ENCODE measurements at places on chromosomes 11 and 22.
A peak's percentile ranks its signal among the peaks of the same experiment; 100 is the strongest.

DNA sequence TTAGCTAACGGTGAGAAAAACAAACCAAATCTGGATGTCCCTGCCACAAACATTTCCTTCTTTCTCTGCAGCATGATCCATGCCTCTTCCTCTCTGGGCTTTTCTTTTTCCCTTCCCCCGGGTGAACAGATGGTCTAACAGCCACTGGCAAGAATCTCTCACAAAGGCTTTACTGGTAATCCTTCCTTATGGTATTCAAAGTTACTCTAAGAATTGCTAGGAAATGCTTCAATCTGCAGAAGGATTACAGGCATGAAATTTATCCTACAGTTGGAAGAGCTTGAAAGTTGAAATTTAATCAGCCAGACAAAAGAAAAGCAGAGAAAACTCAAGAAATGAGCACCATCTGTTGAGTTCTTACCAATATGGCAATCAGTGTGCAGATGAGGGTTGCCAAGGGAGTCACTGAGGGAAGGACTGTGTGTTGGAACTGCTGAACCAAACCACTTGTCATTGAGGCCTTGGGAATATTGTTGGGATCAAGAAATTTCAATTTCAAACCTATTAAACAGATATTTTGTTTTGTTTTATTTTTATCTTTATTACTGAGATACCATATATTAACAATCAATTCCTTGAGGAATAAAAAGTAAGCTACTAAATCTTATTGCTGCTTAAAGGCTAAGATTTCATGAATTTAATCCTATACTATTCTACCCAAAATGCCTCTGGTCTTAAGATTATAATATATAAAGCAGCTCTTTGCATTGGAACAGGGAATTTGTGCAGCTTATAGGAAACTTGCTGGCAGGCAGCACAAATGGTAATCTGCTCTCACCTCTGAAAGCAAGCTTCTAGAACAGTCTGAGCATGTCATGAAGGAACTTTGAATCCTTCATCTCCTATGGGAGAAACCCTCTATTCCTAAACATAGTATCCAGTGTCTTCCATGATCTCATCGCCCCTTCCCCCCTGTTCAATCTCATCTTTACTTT lies 29.7 kb upstream of the NDUFC2 start:
- no peak for DNase-seq

- DNase-seq: peak; percentile 62
Observed at GRCh38 chr22:22877523-22878210, 9.9 kb upstream of the IGLL5 start.

DNA sequence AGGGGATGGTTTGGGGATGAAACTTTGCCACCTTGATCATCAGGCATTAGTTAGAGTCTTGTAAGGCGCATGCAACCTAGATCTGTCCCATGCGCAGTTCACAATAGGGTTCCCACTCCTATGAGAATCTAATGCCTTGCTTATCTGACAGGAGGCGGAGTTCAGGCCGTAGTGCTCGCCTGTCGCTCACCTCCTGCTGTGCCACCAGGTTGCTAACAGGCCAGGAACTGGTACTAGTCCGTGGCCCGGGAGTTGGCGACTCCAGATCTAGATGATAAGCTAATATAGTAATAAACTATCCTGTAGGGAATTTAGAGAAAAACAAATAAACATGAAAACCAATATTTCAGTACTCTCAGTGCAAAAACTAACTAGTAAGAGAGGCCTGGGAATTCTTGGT lies 155.4 kb upstream of the ANO5 start:
- no peak for DNase-seq

- no peak for DNase-seq
Observed at GRCh38 chr11:78251083-78251775, 62.5 kb downstream of the USP35 start.

DNA sequence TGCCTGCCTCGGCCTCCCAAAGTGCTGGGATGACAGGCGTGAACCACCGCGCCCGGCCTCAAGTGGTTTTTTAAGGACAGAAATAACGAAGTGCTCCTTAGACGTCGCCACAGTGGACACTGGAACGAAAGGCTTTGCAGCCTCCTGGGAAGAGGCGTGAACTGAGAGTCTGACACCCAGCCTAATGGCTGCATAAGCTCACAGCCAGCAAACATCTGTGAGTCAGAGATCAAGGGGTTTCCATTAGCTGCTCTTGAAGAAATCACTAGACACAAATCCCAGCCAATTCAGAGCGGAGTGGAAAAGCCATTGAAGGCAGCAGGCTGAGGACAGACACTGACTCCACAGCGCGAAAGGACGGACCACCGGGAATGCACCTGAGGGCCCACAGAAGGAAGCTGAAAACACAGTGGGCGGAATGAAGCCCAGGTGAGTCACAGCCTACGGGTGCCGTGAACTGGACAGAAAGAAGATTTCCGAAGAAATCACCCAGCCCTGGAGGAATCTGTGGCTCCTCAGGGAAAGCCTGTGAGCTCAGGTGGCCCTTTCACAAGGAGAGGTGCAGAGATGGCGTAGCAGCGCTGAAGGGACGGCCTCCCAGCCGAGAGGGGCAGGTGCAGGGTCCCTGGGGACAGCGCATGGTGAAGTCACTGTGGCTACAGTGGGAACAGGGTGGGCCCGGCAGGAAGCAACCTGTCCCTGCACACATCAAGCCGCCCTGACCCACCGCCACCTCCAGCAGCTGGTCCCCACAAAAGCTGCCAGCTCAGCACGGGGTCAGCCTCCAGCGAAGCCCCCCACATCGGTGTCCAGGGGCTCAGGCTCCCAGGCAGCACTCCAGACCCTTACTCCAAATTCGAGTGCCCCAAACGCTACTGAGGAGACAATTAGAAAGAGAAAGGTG lies 11.6 kb downstream of the LMNTD2 start:
- no peak for DNase-seq

DNA sequence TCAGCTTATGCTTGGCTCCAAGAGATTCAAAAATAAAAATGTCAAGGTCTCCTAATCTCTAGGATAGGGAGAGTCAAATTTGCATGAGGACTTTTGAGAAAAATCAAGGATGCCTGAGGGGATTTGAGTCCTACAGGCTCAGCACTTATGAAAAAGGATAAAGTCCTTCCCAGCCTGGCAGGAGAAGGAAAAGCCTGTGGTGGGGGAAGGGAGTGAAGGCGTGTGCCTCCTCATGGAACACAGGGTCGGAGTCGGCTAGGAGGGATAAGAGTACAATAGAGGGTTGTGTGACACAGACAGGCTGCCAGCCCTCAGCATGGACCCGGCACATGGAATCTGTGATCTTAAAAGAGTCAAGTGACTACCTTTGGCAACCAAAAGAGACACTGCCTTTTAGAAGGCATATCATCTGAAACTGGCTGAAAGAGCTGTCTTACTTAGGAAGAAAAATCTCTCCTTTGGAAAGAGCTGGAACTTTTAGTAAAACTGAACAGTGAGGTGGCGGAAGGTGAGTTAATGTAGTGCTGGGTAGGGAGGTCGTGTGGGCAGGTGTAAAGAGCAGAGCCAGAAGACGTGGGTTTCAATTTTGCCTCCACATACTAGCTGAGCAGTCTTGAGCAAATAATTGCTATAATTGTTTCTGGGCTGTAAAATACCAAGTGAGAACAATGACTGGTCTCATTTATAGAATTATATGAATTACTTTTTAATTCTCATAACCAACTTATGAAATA lies 58.8 kb upstream of the RDX start:
- DNase-seq: no peak

- DNase-seq: no peak
Observed at GRCh38 chr11:130874955-130875531, 41.2 kb downstream of the SNX19 start.

GRCh38 chr11:70135625-70136059 lies 57.5 kb downstream of the ANO1 start:
- no peak for DNase-seq

DNA sequence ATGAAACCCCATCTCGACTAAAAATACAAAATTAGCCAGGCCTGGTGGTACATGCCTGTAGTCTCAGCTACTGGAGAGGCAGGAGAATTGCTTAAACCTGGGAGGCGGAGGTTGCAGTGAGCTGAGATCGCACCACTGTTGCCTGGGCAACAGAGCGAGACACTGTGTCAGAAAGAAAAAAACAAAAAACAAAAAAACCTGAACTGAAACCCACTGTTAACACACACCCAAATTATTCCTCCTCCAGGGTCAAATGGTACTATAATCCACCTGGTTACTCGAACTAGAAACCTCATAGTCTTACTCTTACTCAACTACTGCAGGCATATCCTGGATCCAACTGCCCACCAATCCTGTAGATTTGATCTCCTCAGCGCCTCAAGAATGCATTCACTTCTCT lies 35.5 kb downstream of the USP28 start:
- no peak for DNase-seq

- no peak for DNase-seq
Observed at GRCh38 chr11:67634366-67635230, 4.9 kb upstream of the NUDT8 start.

- no peak for DNase-seq
Observed at GRCh38 chr11:67588136-67588503, 4.5 kb downstream of the GSTP1 start.

DNA sequence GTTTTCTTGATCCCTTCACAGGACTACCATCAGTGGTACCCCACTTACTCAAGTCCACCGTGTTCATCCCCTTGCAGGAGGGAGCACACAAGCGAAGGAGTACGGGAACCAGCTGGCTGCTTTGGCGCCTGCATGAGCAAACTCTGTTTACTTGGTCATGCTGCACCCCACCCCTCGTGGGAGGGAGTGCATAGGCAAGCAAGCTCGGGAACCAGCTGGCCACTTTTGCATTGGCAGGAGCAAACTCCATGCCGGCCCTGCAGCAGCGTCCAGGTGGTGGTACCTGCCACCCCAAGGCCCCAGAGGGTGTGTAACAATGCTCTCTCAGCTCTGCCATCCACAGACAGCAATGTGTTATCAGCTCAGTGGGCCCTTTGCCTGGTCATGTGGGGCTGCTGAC lies 737.8 kb downstream of the FAM181B start:
- DNase-seq: no peak

DNA sequence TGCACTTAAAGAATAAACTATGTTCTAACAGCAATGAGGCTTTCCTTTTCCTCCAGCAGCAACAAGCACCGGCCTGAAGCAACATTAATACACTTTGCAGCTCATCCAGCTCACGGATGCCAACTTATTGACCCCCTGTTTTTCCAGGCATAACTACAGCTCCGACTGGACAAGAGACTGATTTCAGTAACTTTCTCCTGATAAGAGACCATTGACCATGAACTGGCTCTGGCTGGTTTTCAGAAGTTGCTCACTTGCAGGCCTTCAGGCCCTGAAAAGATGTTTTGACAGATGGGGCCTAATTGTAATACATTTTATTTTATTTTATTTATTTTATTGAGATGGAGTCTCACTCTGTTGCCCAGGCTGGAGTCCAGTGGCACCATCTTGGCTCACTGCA lies 27.5 kb downstream of the GGT5 start:
- no peak for DNase-seq

GRCh38 chr11:101459020-101459419 lies 124.8 kb downstream of the TRPC6 start:
- no peak for DNase-seq

DNA sequence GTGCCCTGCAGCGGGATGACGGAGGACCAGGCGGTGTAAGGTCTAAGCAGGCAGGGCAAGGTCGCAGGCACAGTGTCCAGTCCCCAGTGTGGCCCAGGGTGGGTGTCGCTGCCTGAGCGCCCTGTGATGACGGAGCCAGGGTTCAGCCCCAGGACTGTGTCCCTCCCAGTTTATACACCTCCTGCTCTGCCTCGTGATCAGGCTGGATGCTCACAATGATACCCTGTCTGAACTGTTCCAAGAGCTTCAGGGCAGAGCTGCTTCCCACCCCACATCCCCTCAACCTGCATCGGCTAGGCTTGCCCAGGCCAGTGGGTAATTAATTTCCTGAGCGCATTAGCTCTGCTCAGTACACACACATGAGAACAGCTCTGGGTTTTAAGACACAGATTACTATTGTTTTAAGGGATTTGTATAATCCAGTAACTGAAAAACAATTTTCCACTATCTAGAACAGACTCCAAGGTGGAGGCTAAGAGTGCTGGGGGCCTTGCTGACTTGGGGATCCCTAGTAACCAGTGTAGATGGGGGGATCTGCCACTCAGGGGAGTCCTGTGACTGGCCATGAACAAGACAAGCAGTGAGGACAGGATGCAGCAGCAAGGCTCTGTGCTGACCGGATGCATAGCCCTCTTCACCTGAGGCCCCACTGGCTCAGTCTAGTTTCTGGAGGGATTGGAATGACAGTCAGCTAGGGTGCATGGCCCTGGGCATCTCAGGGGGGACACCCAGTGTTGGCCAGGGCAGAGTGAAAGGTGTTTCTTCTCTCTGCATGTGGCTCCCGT lies 34.1 kb downstream of the GNAZ start:
- DNase-seq: no peak

DNA sequence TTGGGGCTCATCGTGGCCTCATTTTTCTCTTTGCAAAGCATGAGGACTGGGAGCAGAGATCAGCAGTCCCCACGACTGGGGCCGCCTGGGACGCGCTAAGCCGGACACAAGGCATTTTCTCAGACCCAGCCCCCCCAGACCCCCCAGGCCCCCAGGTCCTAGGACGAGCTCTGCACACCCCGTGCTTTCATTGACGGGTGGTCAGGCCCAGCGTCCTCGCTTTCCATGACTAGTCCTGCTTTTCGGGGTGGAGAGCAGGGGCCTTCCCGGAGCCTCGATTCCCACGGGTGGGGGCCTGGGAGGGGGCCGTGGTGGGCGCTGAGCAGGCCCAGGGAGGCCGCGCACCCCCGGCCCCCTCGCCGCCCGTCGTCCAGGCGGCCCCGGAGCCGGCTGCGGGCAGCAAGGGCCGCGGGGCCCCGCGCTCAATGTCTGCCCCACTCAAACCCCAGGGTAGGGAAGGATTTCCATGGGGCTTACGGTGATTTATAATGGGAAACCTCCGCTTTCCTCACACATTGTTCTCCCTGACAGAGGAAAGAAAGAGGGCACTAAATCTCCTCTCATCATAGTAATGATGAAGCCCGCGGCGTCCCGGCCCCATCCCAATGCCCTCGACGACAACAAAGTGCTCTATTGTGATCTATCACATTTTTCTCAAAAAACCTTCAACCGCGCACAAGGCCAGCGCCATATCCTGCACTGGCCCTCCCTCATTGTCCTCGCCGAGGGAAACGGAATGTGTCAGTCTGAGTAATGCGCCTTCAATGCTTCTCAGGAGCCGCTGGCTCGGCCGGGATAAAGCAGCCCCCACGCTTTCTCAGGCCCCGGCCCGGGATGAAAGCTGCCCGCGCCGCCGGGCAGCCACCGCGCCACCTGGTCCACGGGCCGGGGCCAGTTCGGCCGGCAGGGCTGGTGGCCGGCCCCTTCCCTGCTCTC lies 10.4 kb upstream of the LINC01488 start:
- DNase-seq: no peak

DNA sequence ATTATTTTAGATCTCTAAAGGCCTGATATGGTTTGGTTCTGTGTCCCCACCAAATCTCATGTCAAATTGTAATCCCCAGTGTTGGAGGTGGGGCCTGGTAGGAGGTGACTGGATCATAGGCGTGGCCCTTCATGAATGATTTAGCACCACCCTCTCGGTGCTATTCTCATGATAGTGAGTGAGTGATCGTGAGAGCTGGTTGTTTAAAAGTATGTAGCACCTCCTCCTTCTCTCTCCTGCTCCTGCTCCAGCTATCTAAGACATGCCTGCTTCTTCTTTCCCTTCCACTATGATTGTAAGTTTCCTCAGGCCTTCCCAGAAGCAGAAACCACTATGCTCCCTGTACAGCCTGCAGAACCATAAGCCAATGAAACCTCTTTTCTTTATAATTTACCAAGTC lies 114.1 kb downstream of the SERGEF start:
- DNase-seq: no peak

GRCh38 chr11:568306-569157 lies 7.7 kb upstream of the PHRF1 start:
- DNase-seq: peak; percentile 95

Measured in stimulated activated CD8-positive, alpha-beta memory T cell treated with anti-CD3 and anti-CD28 coated beads, Interleukin-2, amount 100 ng/mL, for 48 hours (primary cell).